ENCODE measurements at places on chromosomes 5 and 9.

DNA sequence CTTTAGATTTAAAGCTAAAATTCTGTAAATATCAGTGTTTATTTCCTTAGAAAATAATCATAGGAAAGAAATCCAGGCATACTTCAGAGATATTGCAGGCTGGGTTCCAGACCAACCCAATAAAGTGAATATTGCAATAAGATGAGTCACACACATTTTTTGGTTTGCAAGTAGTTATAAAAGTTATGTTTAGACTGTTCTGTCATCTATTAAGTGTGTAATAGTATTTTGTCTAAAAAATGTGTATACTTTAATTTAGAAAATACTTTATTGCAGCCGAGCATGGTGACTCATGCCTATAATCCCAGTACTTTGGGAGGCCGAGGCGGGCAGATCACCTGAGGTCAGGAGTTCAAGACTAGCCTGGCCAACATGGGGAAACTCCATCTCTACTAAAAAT is 6.9 kb upstream of the RIC1 start:
- peak; percentile 12 for DNase-seq

- DNase-seq: peak; percentile 24
Observed at GRCh38 chr5:158139161-158139560, 280.2 kb upstream of the CLINT1 start.

GRCh38 chr9:100052375-100052774 is 46.4 kb downstream of the ERP44 start:
- no peak for DNase-seq

DNA sequence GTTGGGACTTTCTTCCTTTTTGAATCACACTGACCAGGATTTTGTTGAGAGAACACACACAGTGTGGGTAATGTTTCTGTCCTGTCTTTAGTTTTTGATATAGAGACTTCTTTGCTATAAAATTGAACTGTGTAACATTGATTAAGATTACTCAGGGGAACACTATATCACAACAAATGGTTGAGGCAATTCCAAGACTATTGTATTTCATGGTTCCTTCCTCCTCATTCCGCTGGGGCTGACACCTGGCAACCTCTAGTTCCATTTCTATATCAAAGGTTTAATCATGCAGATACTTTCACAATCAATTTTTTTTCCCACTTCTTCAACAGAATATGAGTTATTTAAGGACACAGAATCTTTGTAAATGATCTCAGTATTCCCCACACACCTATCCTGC is 182.2 kb downstream of the TAF11L14 start:
- no peak for DNase-seq

DNA sequence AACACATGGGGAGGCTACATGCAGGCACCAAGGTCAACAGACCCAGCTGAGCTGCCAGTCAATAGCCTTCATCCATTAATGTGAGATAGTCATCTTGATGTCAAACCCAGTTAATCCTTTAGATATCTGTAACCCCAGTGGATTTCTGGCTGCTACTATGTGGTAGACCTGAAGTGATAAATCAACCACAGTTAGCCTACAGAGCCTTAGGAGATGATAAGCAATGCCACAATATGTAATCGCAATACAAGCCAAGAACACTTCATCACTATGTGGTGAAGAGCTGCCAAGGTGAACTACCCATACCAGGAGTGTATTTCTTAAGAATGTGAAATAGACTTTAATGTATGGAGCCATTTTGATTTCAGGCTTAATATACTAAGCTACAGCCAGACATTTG is 1175.5 kb downstream of the DTWD2 start:
- no peak for DNase-seq

GRCh38 chr5:77356740-77357139 is 135.4 kb downstream of the WDR41 start:
- DNase-seq: peak; percentile 53

DNA sequence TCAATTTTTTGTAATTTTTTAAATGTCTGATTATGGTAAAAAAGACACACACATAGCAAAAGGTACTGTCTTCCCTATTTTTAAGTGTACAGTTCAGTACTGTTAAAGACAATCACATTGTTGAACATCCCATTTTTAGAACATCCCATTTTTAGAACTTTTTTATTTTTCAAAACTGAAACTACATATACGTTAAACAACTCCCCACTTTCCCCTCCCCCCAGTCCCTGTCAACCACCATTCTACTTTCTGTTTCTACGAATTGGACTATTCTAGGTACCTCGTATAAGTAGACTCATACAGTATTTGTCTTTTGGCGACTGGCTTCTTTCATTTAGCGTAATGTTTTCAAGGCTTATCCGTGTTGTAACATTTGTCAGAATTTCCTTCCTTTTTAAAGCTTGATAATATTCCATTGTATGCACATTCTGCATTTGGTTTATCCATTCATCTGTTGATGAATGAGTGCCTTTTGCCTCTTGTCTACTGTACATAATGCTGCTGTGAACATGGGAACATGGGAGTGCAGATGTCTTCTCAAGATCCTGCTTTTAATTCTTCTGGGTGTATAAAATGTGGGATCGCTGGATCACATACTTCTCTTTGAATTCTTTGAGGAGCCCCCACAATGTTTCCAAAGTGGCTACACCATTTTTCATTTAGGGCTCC is 154.0 kb downstream of the PIK3R1 start:
- DNase-seq: no peak

- peak; percentile 25 for DNase-seq
Observed at GRCh38 chr5:175681045-175681967, 23.4 kb downstream of the HRH2 start.

DNA sequence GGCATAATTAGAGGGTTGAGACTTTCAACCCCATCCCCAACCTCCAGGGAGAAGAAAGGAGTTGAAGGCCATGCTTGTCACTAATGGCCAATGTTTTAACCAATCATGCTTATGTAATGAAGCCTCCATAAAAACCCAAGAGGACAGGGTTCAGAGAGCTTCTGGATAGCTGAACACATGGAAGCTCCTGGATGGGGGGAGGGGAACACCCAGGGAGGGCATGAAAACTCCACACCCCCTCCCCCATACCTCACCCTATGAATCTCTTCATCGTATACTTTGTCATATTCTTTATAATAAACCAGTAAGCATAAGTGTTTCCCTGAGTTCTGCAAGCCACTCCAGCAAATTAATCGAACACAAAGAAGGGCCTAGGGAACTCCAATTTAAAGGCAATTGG is 81.7 kb downstream of the ALDH7A1 start:
- no peak for DNase-seq

GRCh38 chr9:76223749-76224340 is 170.4 kb downstream of the RFK start:
- no peak for DNase-seq

DNA sequence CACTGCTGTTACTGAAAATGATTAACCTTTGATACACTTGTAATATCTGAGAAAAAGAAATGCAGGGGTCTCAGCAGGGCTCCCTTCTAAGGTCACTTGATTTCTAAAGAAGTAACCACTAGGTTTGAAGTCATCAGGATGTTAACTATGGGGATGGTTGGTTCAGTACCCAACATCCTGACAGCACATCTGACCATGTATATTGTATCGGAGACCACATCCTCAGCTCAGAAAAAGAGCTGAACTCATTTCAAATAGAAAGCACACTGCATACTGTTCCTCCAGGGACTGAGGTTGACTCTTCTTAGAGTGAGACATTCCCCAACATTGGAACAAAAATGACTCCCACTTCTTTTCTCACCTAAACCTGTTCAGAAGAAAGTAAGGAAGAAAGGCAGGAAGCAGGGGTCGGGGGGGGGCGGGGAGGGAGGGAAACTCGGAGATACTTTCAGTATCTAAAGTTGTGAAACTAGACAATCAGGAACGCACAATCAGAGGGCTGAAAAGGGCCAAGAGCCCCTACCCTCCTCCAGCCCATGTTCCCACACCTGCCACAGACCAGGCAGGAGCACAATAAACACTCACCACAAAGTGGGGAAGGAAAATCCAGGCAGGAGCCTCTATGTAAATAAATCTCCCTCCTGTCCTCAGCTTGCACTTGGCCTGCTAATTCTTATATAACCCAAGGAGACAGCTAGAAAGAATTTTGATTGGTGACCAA is 730 bp upstream of the GZMA start:
- no peak for DNase-seq

GRCh38 chr9:2846115-2846514 is 2.2 kb upstream of the PUM3 start:
- DNase-seq: no peak

DNA sequence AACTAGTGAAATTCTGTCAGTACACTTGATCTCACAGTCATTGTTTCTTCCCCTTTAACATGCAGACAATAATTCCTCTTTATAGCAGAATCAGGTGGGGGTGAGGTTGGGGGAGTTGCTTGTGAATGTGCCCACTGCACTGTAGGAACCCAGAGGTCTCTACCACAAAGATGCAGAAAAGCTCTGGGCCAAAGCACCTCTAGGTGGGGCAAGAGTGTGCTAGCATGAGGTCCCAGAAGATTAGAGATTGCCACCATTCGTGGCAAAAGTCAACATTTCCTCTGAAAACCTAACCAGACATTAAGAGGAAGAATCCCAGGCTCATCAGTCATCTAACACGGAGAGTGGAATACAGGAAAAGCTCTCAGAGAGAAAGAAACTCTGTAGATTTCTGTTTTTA is 74.5 kb downstream of the PTCD2 start:
- DNase-seq: no peak

DNA sequence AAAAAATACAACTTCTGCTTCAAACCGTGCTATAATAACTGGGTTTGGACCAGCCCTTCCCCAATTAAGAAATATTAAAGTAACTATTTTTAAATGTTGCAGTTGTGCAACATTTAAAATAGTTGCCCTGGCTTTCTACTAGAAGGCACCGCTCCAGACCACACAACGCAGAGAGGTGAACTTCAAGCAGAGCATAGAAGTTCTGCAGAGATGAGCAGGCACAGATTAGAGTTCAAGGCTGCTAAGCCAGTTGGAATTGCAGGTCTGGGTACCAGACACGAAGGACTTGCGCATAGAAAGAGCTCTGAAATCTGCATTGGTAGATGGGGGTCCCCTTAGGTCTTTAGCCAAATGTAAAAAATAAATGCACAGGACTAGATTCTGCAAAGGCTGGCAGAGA is 58.7 kb upstream of the GALNT10 start:
- DNase-seq: no peak

GRCh38 chr9:105251733-105252404 is 7.4 kb downstream of the SLC44A1 start:
- no peak for DNase-seq

DNA sequence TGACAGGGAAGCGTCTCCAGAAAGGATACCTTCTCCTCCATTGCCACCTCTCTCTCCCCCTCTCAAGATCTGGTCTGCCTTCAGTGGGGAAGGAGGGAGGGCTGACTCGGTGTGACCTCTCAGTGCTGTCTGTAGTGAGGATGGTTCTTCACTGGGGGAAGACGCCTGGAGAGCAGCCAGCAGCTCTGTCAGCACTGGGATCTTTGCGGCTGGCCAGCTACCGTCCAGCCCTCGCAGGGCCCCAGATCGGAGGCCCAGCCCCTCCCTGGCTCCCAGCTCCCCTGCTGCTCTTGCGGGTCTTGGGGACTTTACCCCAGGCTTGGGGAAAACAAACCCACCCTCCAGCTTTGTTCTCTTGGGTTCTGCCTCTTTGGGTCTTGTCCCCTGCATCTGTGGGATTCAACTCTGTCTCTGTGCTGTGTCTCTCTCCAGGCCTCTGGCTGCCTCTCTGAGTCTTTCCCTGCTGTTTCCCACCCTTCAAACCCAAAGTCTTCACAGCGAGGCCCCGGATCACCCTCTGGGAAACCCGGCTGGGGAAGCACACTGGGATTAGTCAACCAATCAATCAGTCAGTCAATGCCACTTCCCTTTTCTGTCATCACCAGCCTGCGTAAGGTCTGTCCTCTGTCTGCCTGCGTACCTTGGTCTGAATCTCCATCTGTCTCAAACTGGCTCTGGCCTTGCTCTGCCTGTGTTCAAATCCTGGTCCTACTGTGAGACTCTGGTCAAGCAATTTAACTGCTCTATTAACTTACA is 23.0 kb downstream of the FGF18 start:
- DNase-seq: no peak

- DNase-seq: no peak
Observed at GRCh38 chr5:123429221-123429954, 6.2 kb upstream of the CEP120 start.

DNA sequence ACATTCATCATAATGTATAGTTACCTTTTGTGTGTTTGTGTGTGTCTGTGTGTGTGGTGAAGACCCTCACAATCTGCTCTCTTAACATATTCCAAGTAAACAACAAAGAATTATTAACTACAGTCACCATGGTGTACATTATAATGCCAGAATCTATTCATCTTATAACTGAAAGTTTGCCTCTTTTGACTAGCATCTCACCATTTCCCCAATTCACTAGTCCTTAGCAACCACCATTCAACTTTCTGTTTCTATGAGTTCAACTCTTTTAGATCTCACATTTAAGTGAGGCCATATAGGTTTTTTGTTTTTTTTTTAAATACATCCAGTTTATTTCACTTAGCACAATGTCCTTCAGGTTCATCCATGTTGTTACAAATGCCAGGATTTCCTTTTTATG is 83.6 kb downstream of the SMC2 start:
- no peak for DNase-seq

- DNase-seq: peak; percentile 51
Observed at GRCh38 chr5:141637123-141637766, 448 bp downstream of the RELL2 start.

DNA sequence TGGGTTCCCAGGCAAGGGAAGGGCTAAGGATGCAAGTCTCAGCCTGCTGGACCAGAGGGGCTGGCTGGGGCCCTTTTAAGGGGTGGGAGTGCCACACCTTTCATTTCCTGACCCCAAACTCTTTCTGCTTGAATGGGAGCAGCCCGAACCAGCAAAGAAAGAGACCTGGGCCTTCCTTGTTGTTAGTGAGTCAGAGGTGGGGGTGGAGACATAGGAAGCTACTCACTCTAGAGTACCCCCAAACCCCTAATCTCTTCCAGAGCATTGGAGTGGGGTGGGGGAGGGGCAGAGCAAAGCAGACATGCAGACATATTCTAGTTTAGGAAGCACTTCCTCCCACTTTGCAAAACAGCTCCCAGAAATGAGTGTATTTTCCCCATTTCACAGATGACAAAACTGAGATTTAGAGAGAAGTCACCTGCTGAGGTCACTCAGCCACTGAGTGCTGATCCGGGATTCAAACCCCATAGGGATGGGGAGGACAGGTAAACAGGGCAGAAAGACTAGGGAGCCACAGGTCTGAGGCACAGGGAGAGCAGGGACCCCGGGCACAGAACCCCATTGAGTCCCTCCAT is 6.0 kb upstream of the AQP3 start:
- DNase-seq: no peak

GRCh38 chr5:110255194-110255593 is 471.3 kb downstream of the TMEM232 start:
- DNase-seq: no peak

- no peak for DNase-seq
Observed at GRCh38 chr9:9108641-9109040, 1309.1 kb upstream of the DMAC1 start.

GRCh38 chr9:109437286-109437685 is 60.8 kb downstream of the PTPN3 start:
- no peak for DNase-seq

- DNase-seq: peak; percentile 67
Observed at GRCh38 chr5:16791036-16791705, 144.9 kb downstream of the MYO10 start.

GRCh38 chr9:110919609-110920008 is 118.7 kb downstream of the LPAR1 start:
- DNase-seq: peak; percentile 26

- DNase-seq: no peak
Observed at GRCh38 chr5:142906863-142907671, 136.9 kb downstream of the ARHGAP26 start.

Data from RWPE1 (cell line).